ENCODE measurements at places on chromosomes 2 and 18.

DNA sequence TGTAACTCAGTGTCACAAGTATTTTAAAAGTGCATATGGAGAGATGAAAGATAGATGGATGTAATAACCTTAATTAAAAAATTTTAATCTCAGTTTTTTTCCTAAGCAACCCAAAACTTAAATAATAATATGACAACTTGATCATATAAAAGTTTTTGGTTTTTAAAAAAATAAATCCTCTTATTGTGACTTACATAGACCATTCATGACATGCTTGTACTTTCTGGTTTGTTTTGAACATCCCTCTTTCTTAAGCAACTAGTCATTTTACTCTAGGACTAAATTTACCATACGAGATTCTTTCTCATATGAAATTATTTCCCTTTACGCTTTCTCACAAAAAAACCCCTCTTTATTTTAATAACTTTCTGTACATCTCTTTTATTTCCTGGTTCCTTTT lies 6.5 kb upstream of the PLA2R1 start:
- DNase-seq: no peak

- no peak for DNase-seq
Observed at GRCh38 chr2:196480653-196481323, 158.7 kb upstream of the CCDC150 start.

DNA sequence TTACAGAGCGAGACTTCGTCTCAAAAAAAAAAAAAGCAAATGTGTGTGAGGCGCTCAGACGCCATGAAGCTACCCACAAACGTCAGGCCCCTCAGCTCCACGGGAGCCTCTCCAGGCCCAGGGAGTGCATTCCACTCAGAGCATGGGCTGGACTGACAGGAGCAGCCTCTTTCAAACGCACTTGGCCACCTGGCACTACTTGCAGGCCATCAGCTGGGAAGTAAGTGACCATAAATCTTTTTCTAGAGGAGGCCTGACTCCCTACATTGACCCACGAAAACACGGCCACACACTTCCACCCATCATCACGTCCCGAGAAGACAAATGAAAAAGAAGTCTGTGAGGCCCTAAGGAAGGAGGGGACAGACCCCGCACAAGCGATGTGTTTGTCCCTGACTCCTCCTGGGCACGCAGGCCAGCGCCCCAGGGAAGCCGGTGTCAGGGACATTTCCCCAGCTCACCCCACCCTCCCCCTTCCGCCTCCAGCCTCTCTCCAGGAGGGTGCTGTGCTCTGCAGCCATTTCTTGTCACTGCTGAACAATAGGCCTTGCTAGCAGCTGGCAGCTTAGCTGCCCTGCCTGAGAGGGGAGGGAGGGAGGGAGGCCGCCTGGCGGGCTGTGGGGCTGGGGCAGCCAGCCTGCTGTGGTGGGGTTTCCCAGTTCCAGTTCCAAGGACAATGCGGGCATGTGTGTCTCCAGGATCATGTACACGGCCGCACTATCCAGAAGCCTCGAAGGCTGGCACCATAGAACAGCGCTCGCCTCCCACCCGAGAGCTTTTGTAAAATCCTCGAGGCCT lies 26.6 kb downstream of the SERTAD2 start:
- DNase-seq: no peak

GRCh38 chr2:98028101-98028561 lies 32.4 kb upstream of the TMEM131 start:
- no peak for DNase-seq

DNA sequence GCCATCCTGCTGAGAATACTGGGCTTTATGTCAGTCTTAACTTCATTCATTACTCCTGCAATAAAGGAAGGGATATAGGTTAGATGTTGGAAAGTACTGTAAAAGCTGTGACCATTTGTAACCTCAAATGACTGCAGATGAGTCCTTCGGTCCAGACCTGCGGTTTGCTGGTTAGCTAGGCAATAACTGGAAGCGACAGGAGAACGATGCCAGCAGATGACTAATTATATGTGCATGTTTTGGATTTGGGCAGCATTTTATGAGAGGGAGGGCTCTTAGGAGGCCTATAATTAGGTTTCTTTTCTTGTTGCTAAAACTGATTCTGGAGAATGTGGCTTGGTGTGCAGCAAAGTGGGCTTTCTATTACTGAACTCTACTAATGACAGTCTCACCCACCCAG lies 205.6 kb downstream of the TMEM182 start:
- no peak for DNase-seq

- DNase-seq: no peak
Observed at GRCh38 chr2:32553829-32554432, 73.9 kb upstream of the TTC27 start.

GRCh38 chr2:32772638-32773447 lies 145.0 kb downstream of the TTC27 start:
- DNase-seq: no peak

DNA sequence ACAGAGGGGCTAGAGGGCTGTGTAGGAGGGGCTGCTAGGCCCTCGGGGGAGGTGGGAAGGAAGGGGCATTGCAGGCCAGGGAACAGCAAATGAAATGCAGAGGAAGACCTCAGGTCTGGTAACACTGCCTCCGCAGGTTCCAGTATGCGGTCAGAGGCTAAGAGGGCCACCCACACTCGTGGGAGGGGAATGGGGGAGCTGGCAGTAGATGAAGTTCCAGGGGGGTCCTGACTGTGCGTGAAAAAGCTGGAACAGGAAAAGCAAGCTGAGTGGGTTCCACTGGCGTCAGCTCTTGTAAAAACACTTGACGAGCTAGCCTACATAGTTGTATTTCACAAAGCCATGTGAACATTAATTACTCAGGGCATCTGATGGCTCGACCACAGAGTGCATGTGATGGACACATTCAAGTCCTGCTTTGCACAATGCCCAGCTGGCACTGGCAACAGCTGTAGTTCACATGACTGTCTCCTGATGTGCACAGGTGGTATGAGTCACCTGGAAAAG lies 29.0 kb upstream of the PTPN4 start:
- DNase-seq: no peak

GRCh38 chr2:122150524-122151280 lies 395.3 kb downstream of the TSN start:
- DNase-seq: no peak

- DNase-seq: no peak
Observed at GRCh38 chr2:23452853-23453420, 68.0 kb downstream of the KLHL29 start.

- DNase-seq: no peak
Observed at GRCh38 chr2:128599700-128600099, 281.0 kb upstream of the HS6ST1 start.

- DNase-seq: no peak
Observed at GRCh38 chr2:12534646-12535263, 182.0 kb upstream of the TRIB2 start.

DNA sequence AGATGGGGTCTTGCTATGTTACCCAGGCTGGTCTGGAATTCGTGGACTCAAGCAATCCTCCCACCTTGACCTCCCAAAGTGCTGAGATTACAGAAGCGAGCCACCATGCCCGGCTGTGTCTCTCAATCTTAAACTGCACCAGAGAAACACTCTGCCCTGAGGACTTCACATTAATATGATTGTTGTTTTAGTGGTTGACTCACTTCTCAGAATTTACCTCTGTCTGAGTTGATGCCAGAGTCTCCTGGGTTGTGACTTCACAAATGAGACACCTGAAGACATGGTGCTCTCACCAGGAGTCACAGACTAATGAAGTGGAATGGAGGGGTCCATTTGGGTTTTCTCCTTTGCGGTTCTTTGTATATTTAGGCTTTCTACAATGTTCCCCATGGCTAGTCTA lies 61.0 kb upstream of the TGIF1 start:
- no peak for DNase-seq

- no peak for DNase-seq
Observed at GRCh38 chr18:59788791-59789106, 91.5 kb upstream of the CCBE1 start.

DNA sequence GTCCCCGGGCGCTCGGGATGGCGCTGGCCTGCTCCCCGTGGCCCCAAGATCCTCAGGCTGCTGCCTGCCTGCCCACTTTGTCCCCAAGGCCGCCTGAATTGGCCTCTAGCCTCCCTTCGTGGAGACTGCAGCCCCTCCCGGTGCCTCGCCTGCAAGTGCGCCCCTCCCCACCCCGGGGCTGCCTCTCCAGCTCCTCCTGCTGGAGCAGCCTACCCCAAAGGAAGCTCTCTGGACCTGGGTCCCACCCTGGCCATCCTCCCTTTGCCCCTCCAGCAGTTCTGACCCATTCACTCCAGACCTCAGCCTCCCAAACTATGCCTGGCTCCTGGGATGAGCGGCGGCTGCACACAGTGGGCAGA lies 6.2 kb downstream of the ESPNL start:
- no peak for DNase-seq

GRCh38 chr2:40150266-40150665 lies 301.6 kb downstream of the SLC8A1 start:
- no peak for DNase-seq

DNA sequence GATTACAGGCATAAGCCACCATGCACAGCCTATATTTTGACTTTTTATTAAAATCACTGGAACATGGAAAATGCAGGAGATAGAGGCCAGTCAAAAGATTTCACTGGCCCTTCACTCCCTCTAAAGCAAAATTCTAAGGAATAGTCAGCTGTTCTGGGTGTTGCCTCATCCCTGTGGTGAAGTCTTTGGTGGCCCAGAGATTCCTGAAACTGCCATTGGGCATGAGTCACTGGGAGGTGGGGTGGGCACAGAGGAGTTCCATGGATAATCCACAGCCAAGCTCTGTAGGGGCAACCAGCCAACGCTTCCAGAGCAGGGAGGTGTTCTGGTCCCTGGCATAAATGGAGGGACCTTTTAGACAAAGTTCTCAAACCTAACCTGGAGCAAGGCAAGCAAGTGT lies 89.7 kb upstream of the TTC39C start:
- DNase-seq: no peak

- DNase-seq: no peak
Observed at GRCh38 chr2:189798312-189799029, 14.2 kb downstream of the PMS1 start.

GRCh38 chr2:233152541-233152940 lies 92.4 kb downstream of the INPP5D start:
- DNase-seq: no peak

- DNase-seq: no peak
Observed at GRCh38 chr2:101040761-101041160, 38.7 kb downstream of the RPL31 start.

DNA sequence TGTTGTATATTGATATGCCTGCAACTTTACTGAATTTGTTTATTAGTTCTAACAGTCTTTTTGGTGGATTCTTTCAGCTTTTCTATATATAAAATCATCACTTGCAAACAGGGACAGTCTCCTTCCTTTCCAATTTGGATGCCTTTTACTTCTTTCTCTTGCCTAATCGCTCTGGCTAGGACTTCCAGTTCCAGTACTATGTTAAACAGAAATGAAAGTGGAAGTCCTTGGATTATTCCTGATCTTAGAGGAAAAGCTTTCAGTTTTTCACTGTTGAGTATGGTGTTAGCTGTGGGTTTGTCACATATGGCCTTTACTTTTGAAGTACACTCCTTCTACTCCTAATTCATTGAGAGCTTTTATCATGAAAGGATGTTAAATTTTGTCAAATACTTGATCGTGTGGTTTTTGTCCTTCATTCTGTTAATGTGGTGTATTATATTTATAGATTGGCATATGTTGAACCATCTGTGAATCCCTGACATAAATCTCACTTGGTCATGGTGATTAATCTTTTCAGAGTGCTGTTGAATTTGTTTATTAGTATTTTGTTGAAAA lies 52.9 kb downstream of the REL start:
- DNase-seq: no peak

- DNase-seq: no peak
Observed at GRCh38 chr2:233837694-233838229, 16.6 kb downstream of the HJURP start.

GRCh38 chr2:217394510-217395351 lies 534.9 kb upstream of the TNP1 start:
- DNase-seq: no peak
